ENCODE measurements at places on chromosomes 1 and 21.

- DNase-seq = no peak
Observed at GRCh38 chr1:61090546-61091202, 8.3 kb downstream of the NFIA start.

DNA sequence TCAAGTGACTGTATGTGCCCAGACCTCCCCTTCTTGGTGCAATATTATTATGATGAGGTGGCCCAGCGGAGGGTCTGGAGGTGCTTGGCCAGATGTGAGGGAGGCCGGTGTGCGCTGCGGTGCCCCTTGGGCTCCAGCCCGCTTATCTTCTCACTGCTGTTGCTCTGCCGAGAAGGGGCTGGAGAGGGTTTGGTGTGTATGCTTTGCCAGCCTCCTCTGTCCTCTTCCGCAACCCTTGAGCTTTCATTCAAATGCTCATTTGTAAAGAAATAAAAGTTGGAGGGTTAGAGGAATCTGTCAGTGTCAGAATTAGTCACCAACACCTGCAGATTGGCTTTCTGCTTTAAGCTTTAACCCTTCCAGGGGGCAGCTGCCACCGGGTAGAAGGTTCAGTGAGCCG lies 19.7 kb downstream of the RNF220 start:
- DNase-seq = no peak

- no peak for DNase-seq
Observed at GRCh38 chr1:97254731-97255463, 533.3 kb downstream of the PTBP2 start.

DNA sequence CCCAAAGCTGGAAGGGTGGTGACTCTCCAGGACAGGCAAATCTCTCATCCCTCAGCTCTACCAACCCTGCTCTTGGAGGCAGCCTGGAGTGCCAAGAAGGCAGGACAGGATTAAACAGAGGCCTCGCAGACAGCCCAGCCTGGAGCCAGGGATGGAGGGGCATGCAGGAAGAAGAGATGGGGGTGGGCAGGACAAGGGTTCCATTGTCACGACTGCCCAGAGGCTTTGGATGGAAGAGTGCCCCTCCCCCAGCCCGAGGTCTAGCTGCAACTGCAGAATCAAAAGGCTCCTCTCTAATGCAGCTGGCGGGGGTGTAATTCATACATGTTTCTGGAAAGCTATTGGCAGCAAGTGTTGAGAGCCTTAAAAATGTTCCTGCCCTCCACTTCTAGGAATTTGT lies 8.8 kb downstream of the RAB7B start:
- DNase-seq = no peak

GRCh38 chr1:8875216-8875861 lies 3.1 kb downstream of the ENO1 start:
- DNase-seq = no peak

DNA sequence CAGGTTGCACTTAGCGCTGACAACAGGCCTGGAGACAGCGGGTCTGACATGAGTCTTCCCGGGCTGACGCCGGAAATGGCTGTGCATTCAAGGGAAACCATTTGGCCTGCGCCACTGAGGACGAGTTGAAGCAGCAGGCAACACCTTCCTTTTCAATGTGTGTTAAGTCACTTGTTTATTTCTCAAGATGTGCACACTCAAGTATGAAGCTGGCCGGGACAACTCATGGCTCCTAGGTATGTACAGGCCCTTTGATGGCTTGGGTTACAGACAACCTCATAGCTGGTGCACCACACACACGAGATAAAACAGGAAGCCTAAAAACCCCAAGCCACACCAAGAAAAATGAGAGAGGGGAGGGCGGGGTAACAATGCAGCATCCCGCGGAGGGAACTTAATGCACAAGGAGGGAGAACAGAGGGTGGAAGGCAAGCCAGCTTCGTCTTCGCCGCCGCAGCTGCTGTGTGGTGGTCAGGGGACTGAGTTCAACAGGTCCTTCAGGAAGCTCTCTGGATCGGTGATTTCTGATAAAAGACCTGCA lies 118.0 kb upstream of the IFFO2 start:
- DNase-seq = no peak

- no peak for DNase-seq
Observed at GRCh38 chr1:223718850-223719249, 6.5 kb downstream of the CAPN2 start.

GRCh38 chr1:117347907-117348306 lies 19.3 kb upstream of the MAN1A2 start:
- no peak for DNase-seq

GRCh38 chr1:190439447-190439846 lies 38.2 kb downstream of the BRINP3 start:
- no peak for DNase-seq

DNA sequence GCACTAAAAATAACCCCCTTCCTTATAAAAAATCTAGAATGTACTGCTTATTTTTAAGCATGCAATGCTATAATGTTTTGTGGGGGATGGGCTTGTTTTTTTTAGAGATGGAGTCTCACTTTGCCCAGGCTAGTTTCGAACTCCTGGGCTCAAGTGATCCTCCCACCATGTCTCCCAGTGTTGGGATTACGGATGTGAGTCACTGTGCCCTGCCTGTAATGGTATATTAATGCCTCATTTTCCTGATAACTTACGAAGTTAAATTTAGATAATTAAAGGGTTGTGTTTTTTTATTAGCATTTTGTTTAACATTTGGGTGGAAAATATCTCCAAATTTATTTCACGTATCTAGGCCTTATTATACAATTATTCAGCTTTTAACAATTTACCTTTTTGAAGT lies 6.5 kb downstream of the RNF11 start:
- DNase-seq = no peak

- DNase-seq = no peak
Observed at GRCh38 chr1:84208935-84209334, 64.9 kb downstream of the PRKACB start.

DNA sequence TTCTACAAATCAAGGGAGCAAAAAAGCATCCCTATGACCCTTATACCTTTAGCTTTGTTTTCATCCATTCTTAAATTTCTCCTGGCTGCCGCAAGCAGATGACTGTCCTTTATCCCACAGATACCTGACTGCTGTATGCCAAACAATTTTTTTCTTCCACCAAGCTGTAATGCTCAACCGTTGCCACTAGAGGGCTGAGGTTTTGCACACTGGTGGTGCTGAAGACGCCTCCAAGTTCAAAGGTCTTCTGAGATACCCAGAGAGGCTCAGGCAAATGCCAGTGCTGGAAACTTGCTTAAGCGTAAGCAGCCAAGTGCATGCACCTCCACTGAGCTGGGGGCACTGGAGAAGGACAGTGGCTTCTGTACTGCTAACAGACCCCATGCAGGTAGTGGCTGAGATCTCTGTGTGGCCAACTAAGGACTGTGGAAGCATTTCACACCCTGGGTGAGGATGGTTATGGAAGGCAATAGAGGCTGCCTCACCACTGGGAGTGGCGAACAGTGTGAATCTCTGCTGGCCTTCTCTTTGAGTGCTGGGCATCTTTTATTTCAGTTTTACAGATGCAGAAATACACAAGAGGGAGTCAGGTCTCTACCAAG lies 28.5 kb downstream of the CNIH3 start:
- peak; percentile 25 for DNase-seq

GRCh38 chr1:221961532-221962292 lies 219.8 kb upstream of the DUSP10 start:
- peak; percentile 11 for DNase-seq

GRCh38 chr1:201493757-201494617 lies 12.9 kb downstream of the CSRP1 start:
- DNase-seq = no peak

- no peak for DNase-seq
Observed at GRCh38 chr1:60149251-60149650, 75.7 kb upstream of the C1orf87 start.

DNA sequence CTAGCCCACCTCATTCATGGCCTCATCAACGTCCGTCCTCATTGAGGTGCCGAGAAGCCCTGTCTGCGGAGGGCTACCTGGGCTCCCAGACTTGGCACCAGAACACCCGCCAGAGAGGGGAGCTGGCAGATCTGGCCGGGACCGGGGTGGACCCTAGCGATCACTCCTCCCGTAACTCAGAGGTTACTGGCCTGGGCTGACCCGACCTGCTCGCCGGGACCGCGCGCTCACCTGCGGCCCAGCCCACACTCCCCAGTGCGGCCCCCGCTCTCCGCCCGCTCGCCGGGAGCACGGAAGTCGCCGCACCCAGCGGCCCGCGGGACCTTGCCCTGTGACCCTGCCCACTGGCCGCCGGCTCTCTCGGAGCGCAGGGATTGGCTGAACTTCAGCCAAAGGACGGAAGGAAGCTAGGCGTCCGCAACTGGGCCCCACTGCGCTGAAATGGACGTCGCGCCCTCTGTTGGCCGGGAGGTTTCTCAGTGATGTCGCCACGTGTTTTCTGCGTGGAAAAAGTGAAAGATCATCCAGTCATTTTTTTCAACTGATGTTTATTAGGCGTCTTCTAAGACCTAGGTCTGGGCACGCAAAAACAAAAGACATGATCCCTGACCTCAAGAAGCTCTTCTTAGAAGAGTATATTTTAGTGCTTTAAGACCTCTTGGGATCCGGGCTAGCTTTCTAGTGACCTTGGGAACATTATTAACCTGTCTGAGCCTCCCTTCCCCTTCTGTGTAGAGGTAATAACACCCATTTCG lies at the start of gene SMIM12:
Gene SMIM12 (minus strand): TSS at position 304 of the 755 bp plus-strand sequence. CDS start 3,772 bp downstream, outside the sequence.
- DNase-seq = peak; percentile 78

DNA sequence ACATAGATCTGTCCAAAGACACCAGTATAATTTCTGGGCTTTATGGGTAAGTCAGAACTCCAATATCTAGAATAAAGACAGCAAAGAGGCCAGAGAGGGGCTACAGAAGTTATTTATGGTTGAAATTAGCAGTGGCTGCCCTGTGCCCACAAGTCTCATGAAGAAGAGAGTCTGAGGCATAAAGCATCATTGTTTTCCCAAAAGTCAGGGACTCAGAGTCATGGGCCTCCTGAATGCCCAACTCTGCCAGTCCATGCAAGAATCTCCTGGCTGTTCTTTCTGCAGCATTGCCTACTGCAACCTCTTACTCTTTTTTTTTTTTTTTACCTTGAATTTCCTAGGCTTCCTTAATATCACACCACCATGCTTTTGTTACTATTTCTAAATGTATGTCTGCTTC lies 49.6 kb downstream of the PLPP3 start:
- no peak for DNase-seq

GRCh38 chr21:38807986-38808385 lies 2.3 kb downstream of the ETS2 start:
- no peak for DNase-seq

DNA sequence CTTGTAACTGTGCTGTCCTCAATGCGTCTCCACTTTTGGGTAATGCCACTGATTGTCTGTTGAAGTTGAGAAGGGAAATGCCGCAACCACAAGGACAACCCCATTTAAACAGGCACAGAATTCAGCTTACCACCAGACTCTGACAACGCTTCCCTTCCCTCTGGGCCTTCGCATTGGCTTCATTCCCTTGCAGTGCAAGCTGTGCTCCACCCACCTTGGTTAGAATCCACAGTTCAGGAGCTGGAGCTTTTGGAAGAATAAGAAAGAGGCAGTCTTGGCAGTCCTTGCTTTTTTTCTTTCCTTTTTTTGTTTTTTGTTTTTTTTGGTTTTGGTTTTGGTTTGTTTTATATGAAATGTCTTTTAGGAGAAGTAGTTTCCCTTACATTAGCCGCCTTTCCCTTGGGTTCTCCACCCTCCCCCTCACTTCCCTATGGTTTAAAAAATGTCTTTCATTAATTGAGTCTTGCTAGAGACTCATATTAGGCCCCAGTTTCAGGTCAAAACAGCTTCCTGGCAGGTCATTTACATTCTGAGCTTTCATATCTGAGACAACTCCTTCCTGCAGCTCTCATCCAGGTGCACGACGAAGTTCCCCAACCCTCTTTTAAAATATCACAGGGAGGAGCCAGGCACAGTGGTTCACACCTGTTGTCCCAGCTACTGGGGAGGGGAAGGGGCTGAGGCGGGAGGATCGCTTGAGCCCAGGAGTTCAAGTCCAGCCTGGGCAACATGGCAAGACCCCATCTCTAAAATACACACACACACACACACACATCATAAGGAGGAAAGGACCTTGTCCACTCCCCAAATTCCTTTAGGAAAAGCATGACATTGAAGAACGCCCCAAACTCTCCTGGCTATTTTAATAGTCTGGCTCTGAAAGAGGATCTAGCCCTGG lies 20.7 kb upstream of the LAX1 start:
- no peak for DNase-seq

GRCh38 chr1:160665330-160666078 lies 18.7 kb upstream of the SLAMF1 start:
- no peak for DNase-seq

GRCh38 chr1:53959664-53960250 lies 13.6 kb downstream of the LRRC42 start:
- DNase-seq = no peak

- no peak for DNase-seq
Observed at GRCh38 chr1:156728599-156729462, at the start of gene ISG20L2. Gene ISG20L2, minus strand, starts transcription at chr1:156728766. Its CDS starts 1,114 bp downstream, at chr1:156727652.

DNA sequence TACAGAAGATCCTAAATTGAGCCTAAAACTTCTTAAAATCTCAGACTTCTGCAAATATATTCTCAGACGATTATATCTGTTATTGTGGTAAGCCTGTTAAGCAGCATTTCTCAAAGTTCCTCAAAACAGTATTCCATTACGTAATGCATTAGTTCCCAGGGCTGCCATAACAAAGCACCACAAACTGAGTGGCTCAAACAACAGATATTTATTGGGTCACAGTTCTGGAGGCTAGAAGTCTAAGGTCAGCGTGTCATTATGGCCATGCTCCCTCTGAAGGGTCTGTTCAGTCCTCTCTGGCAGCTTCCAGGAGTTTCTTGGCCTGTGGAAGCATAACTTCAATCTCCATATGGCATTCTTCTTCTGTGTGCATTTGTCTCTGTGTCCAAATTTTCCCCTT lies 103.5 kb upstream of the ST6GALNAC5 start:
- no peak for DNase-seq

DNA sequence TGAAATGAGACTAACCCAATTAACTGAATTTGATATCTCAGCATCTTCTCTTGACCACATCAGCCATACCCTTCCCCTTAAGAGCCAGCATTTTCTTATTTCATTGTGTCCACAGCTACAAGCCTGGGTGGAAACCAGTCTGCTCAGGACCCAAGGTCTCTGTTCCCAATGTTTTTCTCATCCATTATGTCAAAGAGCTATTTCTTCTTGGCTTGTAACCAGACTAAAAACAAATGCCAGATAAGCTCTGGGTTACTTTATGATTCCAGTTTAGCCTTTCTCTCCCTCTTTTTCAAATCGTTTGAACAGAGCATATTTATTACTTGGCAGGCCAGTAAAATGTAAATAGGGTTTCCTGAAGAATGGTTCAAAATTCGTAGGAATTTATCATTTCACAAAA lies 109.3 kb upstream of the SPATA6 start:
- DNase-seq = no peak

DNA sequence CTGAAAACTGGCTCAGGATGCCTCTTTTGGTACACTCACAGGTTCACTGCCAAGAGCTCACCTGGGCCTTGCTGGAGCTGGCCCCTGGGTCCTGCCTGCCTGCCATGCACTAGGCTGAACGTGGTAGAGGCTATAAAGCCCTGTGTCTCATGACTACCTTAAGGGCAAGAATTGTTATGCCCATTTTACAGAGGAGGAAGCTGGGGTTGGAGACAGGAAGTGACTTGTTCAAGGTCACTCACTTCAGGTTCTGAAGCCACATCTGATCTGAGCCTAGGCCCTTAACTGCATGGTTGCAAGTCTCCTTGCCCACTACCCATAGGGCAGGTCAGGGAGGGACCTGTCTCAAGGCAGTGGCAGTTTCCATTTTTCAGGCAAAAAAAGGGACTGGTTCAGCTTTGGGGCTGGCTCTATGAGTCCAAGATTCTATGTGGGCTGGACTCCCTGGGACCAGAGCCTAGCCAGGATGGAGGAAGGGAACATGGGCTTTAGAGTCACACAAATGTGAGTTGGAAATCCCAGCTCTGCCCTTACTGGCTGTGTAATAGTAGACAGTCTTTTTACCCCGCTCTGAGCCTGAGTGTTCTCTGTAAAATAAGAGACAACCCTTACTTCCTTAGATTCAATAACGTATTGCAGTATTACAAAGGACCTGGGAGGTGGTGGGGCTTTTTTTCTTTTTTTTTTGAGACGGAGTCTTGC lies 7.8 kb downstream of the STK40 start:
- no peak for DNase-seq

Data from activated CD8-positive, alpha-beta memory T cell treated with anti-CD3 and anti-CD28 coated beads for 48 hours (primary cell).